CD4-positive, alpha-beta T cell treated with Interleukin-17A for 1 hour (primary cell): ENCODE measurements at places on chromosomes 5 and 9.

DNA sequence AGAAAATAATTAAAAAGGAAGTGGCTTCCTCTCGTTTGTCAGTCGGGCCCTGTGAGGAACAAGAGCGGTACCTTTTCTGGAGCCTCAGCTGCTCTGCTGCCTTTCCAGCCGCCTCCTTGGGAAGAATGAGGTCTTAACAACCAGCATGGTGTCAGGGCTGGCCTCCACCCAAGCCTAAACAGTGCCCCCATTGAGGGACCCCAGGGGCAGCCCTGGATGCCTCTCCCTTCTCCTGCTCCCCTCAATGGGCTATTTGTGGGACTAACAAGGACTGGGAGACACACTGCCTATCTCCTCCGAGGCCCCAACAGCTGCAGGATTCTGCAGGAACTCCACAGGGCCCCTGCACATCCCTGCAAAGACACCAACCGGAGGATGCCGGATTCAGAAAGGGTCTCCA is 155.4 kb upstream of the MAP3K1 start:
- DNase-seq, result no peak

- DNase-seq, result no peak
Measured at GRCh38 chr9:5452286-5452609, 1.9 kb downstream of the CD274 start.

- no peak for DNase-seq
Measured at GRCh38 chr5:10254686-10255085, 4.6 kb downstream of the CCT5 start.

DNA sequence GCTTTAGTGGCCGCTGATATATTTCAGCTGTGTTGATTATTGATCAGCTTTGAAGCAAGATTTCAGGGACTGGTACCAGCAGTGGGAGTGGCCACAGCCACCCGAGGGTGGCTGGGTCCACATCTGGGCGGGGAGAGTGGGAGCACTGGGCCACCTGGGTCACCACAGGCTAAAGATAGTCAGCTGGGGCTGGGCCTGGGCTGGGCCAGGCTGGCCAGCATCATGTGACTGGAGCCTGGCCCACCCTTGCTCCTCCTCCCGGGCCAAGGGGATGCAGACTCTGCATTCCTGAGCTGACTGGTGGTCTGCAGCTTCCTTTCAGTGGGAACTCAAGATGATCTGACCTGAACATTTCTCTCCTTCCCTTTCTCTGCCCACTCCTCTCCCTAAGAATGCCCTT is 27.1 kb downstream of the LARP1 start:
- DNase-seq, result no peak

DNA sequence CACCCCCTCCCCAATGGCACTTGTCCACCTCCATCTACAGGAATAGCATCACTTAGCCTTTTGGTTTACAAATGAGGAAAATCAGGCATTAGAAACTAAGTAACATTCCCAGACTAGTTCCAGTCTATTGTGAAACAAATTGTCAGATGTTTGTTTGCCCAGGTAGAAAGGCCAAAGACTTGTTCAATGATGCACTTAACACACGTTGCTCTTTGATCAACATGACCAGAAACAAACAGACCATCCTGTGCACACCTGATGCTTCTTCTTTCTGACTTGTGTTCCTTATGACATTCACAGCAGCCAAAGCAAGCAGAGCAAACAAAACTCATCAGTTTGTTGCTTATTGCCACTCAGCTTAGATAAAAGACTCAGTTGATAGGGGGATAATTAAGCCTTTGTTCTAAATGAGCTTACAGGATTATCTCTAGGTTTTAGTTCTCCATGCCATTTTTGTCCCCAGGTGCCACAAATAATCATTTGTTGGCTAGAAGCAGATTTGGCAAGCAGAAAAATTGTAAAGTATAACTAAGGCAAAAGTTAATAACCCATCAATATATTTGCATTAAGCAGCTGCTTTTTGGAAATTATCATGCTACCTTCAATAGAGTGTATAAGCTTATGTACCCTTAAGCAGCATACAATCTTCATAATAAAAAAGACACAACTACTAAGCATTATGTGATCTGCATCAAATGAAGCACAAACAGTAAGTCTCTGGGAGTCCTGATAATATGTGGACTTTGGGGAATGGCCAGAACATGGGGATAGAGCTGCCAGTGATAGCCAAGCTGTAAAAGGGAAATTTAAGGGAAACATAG is 26.3 kb upstream of the FST start:
- DNase-seq, result no peak
